ENCODE measurements at places on chromosomes 3 and 15.

DNA sequence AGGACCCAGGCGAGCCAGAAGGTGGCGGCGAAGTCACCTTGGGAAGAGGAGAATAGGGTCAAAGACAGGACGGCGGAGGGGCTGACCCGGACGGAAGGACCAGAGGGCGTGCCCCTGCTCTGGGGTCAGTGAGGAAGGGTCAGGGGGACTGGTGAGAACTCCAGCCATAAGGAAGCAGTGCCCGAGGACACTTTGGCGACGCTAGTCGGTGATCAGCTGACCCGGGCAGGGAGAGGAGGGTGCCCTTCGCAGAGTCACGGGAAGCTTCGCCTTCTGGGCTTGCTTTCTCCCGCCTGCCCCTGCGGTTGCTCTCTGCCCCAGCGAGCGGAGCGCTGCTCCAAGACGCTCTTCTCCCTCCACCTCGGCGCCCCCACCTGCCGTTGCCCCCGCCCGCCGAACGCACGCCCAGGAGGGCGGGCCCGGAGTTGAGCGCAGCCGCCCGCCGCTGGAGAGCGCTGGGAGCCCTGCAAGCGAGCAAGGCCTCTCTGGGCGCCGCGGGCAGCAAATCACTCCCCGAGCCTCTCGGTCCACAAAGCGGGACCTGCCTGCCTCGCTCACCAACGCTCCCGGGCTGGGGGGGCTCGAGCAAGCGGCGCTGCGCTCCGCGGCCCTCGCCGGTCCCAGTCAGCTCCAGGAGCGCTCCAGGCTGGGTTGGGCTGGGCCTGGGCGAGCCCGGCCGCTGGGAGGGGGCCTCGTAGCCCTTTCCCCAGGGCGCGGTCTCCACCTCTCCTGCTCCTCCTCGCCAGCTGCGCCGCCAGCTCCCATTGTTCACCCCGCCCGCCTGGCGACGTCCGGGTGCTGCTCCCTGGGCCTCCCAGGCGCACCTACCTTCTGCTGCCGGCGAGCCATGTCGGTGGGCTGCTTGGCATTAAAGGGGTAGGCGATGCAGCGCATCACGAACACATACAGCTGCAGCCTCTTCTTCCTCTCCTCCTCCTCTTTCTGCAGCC lies 1.2 kb downstream of the CADPS start:
- DNase-seq: no peak

DNA sequence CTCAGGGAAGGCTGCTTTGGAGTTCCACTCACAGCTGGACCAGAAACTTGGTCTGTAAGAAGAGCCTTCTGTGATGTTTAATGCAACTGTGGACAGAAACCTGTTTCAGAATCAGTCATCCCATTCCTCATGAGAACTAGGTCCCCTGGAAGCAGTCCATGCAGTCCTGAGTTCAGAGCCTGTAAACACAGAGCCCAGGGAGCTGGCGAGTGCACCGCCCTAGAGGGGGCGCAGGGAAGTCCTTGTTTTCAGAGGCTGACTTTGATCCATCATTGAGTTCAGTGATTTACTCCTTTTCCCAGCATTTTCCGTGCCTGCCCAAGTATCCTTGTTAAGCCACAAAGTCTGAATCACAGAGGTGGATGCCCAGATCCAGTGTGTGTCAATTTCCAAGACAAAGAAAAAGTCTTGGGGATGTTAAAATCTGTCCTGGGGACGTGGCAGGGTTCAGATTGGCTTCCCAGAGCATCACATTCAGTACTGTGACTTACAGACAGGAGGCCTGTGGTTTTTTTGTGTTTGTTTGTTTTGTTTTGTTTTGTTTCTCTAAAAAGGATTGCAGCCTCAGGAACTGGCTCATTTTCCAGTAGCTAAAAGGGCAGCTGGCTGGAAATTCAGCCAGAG lies 9.8 kb upstream of the TXNRD3 start:
- no peak for DNase-seq

GRCh38 chr15:90594301-90594738 lies 64.6 kb downstream of the CRTC3 start:
- no peak for DNase-seq

DNA sequence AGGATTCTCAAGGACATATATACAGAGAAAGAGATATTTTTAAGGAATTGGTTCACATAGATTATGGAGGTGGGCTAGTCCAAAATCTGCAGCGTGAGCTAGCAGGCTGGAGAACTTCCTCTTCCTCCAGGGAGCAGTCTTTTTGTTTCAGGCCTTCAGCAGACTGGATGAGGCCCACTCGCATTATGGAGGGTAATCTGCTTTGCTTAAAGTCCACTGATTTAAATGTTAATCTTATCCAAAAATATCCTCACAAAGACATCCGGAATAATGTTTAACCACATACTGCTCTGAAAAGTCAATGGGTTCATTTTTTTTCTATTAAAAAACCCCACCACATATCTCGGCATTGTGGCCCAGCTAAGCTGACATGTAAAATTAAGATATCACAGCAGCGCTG lies 22.2 kb upstream of the NRROS start:
- DNase-seq: no peak

DNA sequence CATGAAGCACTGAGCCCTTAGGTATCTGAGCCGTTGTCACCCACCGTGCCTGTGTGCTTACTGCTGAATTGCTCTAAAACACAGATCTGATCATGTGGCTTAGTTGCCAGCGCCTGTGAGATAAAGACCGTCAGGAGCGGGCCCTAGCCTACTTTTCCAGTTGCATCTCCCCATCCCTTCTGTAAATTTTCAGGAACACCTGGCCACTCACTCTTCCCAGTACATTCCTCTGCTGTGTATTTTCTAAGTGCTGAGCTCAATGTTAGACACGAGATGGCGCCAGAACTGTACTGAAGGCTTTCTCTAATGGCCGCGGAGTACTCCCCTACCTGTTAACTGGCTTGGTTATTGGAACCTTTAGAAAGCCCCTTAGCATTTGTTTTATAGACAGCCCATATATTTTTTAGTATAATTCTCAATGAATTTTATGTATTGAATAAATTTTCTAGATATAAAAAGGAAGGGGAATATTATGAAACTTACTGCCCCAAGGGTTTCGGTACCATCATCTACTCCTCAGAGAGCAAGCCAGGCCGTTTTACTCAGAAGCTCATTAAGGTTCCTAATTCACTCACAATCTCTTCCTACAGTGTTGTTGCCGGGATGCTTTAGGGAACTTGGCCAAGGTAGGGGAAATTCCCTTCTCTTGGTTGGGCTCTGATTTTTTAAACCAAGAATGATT lies 16.7 kb upstream of the WNT7A start:
- DNase-seq: peak; percentile 24

DNA sequence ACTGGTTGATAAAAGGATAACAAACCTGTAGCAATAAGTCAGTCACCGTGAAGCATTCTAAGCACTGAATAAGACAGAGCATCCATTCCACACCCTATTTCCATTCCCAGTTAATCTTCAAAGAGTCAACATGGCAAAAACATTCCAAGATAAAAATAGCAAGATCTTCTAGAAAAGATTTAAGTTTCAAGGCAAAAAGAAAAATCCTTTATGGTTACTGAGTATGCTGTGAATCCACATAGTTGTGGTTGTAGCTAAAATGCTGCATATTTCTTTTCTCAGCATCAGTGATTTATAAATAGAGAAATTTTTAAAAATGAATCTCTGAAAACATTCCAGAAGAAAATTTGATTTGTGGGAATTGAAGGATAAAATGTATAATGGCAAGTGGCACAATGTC lies 21.1 kb downstream of the GAP43 start:
- no peak for DNase-seq

DNA sequence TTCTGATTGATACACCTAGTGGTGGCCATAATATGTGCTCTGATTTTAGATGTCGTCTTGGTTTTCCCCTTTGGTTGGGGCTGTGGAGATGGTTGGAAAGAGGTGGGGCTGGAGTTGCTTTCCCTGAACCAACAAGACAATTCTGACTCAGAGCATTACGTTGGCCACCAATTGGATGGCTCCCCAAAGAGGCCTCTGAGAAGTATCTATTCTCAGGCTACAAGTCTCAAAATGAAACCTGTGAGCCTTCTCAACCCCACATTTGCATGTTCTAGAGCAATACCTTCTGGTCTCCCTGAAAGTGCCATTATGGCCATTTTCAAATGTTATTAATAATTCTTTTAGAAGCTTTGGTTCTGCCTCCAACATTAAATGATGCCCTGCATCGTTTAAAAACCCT lies 188.4 kb upstream of the WNT5A start:
- no peak for DNase-seq

GRCh38 chr3:36595511-36595910 lies 168.8 kb downstream of the DCLK3 start:
- DNase-seq: no peak

GRCh38 chr15:36601952-36602351 lies 22.5 kb downstream of the CDIN1 start:
- no peak for DNase-seq

DNA sequence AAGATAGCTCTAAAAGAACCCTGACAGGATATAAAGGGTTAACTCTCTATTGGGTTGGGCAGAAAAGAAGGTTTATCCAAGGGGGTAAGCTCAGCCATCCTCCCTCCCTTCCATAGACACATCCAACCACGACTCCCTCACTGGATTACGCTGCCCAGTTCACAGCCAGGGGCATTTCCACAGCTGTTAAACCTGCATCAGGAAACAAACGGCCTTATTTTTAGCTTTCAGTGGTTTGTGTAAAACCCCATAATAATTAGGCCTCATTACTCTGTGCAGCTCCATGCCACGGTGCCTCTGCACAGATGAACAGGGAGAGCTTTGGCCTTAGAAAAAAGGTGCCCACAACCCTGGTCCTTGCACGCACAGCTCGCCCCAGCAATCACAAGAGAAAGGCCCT lies 110.6 kb downstream of the GABRB3 start:
- DNase-seq: no peak

DNA sequence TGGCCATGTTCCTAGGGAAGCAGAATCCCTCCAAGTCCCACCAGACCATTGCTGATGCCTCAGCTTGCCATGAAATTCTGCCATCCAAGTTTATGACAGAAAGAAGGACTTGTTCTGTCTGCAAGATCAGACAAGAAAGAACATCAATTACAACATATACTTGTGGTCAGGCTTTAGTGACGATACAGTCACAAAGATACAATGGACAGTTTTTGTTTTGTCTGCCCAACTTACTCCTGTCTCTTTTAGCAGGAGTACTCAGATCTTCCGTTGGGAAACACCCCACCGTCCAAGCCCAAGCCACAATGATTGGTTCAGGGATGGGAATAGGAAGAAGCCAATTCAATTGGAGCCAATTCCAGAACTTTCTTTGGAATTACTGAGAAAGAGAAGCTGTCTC lies 15.7 kb downstream of the KLHL6 start:
- no peak for DNase-seq

GRCh38 chr3:111164621-111165020 lies 93.0 kb downstream of the NECTIN3 start:
- no peak for DNase-seq

DNA sequence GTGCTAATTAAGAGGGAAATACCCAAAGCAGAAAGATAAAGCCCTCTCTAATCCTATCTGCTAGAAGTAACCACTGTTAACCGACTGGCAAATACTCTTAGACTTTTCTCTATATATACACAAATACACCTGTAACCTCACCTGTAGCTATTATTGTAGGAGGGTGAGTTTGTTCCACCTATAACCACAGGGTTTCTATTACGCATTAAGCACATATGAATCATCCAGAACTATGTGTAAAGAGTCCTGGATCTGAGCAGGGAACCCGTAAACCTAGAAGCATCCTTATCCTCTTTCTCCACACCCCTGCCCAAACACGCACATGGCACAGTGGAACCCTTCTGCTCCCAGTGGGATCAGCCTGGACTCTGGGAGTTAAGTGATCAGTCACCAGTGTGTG lies 172.8 kb upstream of the C2CD4B start:
- DNase-seq: no peak

GRCh38 chr15:73560501-73561117 lies 72.6 kb downstream of the NPTN start:
- no peak for DNase-seq

DNA sequence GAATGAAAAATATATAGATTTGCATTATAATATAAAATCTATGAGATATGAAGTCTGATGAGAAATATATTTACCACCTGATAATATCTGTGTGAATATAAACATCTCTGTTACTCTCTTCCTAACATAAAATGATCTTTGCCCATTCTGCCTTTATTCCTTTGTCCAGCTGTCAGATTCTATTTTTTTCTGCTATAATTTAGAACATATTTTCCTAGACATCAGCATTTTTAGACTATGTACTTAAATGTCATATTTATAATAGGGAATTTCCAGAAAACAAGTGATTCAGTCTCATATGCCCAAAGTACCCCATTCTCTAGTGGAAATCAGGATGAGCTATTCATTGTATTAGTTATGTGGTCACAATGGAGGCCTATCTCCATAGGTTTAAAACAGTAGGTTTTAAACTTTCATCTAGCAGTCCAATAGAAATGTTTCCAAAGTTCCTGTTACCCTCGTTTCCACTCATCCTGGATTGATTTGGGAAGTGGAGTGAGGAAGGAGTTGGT lies 83.3 kb downstream of the FILIP1L start:
- DNase-seq: no peak

GRCh38 chr3:115659253-115660220 lies 36.2 kb downstream of the GAP43 start:
- DNase-seq: no peak

DNA sequence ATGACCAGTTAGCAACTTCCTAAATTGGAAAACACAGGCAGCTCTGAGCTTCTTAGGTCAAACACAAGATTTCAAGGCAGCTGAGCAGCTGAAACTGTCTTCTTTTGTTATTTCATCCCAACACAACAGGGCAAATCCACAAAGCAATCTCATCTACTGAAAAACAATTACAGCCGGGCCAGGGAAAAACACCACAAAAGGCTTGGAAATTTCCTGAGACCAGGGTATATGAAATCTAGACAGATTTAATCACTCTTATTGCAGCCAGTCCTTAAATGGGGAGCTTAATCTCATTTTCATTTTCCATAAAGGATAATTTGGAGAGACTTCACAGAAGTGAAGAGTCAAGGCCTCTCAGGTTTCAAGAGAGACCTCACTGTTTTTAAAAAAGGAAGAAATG lies 181.8 kb downstream of the SSR3 start:
- DNase-seq: no peak

GRCh38 chr3:95197661-95198060 lies 1134.8 kb downstream of the NSUN3 start:
- DNase-seq: no peak

DNA sequence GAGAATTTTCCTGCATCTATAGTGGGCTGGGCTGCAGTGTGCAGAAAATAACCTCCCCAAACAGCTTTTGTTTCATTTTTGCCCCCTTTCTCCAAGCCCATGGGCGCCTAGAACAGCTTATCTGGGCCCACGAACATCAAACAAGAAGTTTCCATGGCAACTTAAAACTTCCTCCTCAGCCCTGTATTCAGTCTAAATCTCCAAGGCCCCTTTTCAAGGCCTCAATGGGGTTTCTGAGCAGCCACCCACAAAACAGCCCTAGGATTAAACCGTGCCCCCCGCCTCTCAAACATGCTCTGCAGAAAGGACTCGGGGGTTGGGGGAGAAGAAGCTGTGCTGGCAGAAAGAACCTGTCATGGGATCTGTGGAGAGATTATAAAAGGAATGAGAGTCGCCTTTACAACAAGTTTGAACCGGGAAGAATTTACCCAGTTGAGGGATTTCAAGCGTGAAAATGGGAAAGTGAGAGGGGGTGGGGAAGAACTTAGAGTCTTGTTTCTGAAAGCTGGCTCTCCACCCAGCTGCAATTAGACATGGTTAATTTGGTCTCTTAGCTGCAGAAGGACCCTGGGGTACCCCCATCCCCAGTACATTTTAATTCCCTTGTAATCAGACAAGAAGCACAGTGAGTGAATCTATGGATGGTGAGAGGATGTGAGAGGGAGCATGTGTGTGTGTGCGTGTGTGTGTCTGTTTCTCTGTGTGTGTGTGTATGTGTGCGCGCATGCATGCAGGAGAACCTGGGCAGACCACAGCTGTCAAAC lies 4.3 kb upstream of the FAM107A start:
- no peak for DNase-seq

Data from non-pigmented ciliary epithelial cell (primary cell).